ENCODE measurements at places on chromosomes 6 and 20.

GRCh38 chr6:38644951-38645350 is 5.2 kb upstream of the BTBD9 start:
- no peak for DNase-seq

GRCh38 chr6:75065523-75065922 is 140.3 kb downstream of the COL12A1 start:
- DNase-seq: no peak

GRCh38 chr6:52283111-52283510 is 1.4 kb downstream of the MCM3 start:
- no peak for DNase-seq

DNA sequence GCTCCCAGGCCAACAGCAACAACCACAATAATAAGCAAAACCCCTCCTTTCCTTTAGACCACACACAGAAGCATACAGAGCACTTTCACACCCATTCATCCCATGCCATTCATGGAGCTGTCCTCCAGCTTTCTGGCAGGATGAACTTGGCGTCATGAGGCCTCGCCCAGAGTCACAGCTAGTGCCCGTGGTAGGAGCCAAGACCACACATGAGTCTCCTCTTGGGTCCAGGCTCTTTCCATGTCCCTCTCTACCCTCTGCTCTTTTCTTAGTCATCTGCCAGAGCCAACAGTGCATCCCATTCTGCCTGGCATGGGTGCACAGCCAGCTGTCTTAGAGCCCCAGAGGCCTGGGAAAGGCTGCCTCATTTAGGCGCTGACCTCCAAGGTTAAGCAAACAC is 1.8 kb upstream of the TGM3 start:
- no peak for DNase-seq

- DNase-seq: no peak
Observed at GRCh38 chr20:39946931-39947330, 742.1 kb downstream of the MAFB start.

- no peak for DNase-seq
Observed at GRCh38 chr6:109483735-109484057, 677 bp upstream of the ZBTB24 start.

DNA sequence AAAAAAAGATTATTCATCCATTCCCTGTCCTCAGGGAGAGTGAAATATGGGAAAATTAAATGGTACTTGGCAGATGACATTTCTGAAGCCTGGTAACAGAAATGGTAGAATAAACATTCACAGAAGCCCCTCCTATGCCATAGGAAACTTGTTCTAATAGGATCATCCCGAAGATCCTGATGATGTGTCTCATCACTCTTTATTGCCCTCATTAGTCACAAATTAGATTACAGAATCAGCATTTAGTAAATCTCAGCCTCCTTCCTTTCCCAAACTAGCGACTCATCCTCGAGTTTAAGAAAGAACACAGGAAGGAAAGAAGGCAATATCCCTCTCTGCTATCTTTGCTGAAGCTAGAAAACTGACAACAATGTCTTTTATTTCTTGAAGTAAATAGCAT is 154.4 kb downstream of the TMEM200A start:
- no peak for DNase-seq

All from GM13976 (cell line).